Activated CD8-positive, alpha-beta memory T cell treated with anti-CD3 and anti-CD28 coated beads for 24 hours (primary cell): ENCODE measurements at places on chromosomes 6 and 20.

DNA sequence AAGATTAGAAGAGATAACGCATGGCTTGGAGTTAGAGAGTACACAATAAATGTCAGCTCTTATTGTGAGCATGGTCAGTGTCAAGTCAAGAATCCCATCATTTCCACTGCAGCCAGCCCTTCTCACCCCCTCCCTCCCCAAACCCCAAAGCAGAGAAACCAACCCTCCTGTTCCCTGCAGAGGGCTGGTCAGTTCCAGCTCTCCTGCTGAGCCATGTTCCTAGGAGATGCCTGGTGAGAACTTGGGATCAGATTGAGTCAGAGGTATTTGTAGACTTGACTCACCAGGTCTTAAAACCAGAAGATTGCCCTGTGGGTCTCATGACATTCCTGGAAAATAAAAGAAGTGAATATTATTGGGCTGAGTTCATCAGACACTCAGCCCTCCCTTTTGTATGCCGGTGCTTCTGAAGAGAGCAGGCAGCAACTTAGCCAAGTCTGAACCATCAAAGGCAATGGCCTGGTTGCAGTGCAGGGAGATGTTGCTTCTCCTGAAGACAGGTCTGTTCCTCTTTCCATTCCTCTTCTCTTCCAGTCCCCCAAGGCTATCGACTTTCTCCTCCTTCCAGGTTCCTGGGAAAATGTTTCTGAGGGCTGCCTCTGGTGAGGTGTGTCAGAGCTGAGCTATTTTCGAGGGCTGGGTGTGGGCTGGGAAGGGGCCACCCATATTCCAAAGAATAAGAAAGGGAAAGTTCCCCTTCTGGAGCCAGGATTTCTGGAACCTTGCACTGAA, 278.2 kb upstream of the SUPT3H start:
- DNase-seq = no peak

- DNase-seq = peak; percentile 79
These were observed 6.7 kb downstream of the PSMA7 start for GRCh38 chr20:62136283-62137091.

DNA sequence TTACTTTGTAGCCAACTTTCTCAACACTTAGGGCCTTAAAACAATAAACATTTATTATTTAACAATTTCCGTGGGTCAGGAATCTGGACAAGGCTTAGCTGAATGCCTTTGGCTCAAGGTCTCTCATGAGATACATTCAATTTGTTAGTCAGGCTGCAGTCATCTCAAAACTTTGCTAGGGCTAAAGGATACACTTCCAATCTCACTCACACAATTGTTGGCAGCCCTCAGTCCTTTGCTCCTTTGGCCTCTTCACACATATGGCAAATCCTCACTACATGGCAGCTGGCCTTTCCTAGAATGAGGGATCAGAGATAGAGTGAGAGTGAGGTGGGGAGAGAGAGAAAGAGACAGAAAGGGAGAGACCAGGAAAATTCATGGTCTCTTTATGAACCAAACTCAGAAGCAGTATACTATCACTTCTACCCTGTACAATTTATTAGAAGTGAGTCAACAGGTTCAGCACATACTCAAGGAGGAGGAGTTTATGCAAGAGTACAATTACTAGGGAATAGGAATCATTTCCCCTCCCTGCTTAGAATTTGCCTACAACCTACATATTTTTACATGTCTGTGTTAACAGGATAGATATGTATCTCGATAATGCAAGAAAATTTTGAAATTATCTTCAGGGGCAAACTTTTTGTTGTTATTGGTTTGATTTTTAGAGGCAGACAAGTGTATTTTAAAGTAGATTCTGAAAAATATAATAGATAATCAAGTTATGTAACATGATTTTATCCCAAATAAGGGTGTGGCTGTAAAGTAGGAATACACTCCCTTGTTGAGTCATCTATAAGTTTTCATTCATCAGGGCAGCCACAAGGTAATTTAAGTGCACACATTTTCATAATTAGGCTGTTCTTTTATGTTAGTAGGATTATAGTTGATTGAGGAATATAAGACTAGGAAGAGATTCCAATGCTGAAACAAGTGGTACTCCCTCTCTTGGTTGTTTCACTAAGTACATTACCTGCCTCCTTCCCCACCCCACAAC, 85.9 kb upstream of the HMGCLL1 start:
- DNase-seq = no peak

- no peak for DNase-seq
These were observed 28.9 kb downstream of the SLC17A5 start for GRCh38 chr6:73624896-73625295.

GRCh38 chr6:45567879-45568278, 190.1 kb upstream of the SUPT3H start:
- no peak for DNase-seq

DNA sequence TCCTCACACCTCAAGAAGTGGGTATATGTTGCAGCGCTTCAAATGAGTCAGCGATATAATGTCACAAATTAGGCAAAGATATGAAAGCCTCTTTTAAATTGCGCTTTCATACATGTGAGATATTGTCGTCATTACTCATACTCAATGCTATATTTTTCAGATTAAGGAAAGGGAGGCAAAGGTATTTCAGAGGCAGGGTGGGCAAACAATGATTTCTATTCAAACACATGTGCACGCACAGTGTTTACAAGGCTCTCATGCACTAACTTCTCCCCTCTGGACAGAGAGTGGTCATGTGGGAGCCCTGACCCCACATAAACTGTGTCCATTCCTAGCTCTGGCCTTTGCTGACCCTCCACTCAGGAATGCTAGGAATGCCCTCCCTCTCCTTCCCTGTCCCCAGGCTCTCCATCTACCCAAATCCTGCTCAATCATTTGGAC, 112.1 kb upstream of the TMEM170B start:
- no peak for DNase-seq

GRCh38 chr20:14568225-14568624, 230.8 kb upstream of the FLRT3 start:
- DNase-seq = no peak

- no peak for DNase-seq
These were observed 751.5 kb downstream of the EPHA7 start for GRCh38 chr6:92667843-92668242.

DNA sequence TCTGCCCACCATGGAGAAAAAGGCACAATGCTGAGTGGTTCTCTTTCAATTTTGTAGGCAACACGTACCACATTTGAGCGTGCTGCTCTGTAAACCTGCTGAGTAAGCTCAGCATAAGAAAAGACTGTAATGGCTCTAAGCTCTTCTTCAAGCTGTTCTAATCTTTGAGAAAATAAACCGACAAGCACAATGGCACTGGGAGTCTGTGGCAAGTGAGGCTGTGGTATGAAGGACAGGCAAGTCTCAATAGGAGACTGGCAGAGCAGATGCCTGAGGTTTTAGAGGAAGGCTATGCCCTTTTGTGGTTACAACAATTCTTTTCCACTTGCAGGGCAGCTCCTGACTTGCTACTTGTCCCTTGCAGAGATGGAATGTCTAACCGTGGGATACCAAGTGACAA, 136.7 kb upstream of the EXOC2 start:
- DNase-seq = no peak

DNA sequence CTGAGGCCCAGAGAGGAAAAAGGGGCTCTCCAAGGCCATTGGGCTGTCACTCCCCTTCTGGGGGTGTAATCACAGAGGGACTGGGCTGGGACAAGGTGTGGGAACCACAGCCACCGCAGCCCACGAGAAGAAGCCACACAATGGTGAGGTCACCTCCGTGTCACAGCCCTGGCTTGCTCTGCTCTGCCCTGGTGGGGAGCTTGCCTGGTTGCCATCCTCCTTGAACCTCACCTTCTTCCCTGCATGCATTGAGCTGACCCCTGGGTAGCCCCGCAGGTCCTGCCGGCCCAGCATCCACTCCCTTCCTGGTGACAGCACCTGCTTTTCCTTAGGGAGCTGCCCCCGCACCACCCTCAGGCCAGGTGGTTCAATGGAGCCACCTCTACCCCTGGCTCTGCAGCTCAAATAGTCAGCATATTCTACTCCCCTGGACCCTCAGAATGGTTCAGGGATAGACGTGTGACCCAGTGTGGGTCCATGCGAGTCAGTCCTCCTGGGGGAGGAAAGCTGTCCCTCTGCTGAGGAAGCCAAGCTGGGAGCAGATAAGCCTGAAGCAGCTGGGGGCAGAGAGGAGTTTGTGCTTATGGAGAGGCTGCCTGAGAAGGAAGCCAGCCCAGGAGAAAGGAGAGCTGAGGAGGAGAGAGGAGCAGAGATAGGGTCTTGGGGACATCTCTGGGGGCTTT, 21.3 kb downstream of the RBM38 start:
- no peak for DNase-seq

GRCh38 chr6:95693108-95693507, 115.8 kb downstream of the MANEA start:
- no peak for DNase-seq
